Thoracic aorta (tissue), 2 donors: ENCODE measurements at places on chromosomes 6 and 20.

DNA sequence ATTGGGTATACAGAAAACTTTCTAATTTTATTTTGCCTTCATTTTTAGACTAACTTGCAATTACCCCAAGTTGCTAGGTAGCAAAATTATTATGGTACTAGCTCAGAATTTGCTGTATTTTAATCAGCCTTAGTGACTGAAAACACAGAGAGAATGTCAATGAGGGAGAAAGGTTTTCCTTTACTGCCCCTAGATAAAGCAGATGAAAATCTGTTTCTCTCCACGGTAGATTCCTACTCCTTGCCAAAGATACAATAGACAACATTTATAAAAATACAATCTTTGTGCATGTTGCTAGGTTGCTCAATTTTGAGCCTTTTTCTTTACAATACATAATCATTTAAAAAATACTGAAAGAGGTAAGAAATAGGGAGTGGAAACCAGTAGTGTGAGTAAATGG lies 222.2 kb downstream of the BCKDHB start:
- DNase-seq: no peak

GRCh38 chr6:41673704-41674000 lies 35.4 kb downstream of the MDFI start:
- no peak for DNase-seq

- no peak for DNase-seq
Measured at GRCh38 chr6:129105793-129106192, 222.9 kb downstream of the LAMA2 start.

DNA sequence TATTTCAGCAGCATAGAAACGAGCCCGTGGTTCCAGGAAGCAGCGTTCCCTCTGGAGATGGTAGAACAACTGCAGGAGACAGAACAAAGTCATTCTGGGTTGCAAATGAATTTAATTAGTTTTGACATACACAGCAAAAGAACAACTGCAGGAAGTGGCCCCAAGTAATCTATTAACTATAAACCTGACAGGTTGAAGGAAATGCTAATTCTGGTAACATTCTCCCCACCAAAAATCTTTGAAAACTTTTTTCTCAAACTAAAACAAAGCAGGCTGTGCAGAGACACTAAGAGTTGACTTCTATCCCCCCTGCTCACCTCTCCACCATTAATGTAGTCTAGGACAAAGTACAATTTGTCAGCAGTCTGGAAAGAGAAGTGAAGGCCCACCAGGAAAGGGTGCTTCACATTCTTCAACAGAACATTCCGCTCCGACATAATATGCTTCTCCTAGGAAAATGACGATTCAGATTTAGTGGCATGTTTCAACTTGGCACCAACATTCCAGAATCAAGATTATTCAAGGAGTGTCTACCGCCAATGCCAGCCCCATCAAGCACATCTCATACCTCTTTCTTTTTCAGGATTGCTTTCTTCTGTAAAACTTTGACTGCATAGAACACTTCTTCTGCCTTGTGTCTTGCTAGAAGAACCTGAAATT lies 120.4 kb upstream of the SLC2A12 start:
- no peak for DNase-seq
